Testis (tissue), 5 donors: ENCODE measurements at places on chromosomes 4 and X. TPM values are rescaled to one million over a fixed set of nuclear protein-coding genes. Genes with fewer than 3 reads are reported as not detected.

TXK gene
- polyA plus RNA-seq: 3.1 TPM

BTC gene
- polyA plus RNA-seq: 1.1 TPM

STBD1 gene
- polyA plus RNA-seq: 5.3 TPM

CXorf49 gene
- 6.0 TPM for polyA plus RNA-seq

DNA sequence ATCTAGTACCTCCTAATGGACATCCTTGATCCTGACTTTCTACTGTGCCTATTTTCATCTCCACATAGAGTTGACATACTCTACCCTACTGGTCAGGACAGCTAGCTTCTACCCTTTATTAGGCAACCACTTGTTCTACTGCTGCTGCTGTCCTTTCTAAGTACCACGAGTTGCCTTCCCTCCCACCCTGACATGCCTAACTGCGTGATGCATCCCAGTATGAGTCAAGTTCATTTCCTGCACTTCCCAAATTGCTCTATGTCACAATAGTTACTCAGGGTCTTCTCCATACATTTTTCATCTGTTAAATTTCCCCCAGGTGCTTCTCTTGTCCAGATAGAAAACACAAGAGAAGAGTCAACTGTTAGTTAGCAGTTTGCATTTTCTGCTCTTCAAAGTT, 133.4 kb downstream of the TBC1D19 start:
- H3K36me3 ChIP-seq: no peaks in the 10 kb centered on the region
- DNase-seq: no peak
- H3K4me1 ChIP-seq: no peaks in the 10 kb centered on the region

DNA sequence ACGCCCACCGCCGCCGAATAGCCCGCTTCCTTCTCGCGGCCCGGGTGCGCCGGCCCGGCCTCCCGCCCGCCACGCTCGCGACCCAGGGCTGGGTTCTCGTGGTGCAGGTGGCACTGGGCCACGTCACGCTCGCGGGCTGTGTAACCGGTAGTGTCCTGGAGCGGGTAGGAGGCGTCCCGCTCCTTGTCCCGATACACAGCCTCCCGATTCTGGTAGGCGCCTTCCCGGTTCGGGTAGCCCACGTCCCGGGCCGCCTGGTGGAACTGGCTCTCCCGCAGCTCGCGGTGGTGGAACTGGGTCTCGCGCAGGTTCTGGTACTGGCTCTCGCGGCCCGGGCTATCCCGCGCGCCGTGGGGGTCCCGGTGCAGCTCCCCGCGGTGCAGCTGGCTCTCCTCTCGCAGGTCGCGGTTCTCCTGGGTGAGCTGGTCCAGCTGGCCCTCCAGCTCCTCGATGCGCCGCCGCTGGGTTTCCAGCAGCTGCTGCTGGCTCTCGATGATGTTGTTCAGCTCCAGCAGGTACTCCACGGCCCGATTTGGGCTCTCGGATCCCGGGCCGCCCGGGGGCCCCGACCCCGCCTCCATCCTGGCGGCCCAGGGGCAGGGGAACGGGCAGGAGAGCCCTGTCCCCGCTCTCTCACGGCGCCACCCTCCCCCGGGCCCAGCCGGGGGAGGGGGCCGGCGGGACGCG, 39.3 kb upstream of the IQSEC2 start:
- H3K27me3 ChIP-seq: no peaks in the 10 kb centered on the region
- H3K4me1 ChIP-seq: no peaks in the 10 kb centered on the region
- peak overlapping the region; percentile 61 for H3K4me3 ChIP-seq
- H3K36me3 ChIP-seq: no peaks in the 10 kb centered on the region

DNA sequence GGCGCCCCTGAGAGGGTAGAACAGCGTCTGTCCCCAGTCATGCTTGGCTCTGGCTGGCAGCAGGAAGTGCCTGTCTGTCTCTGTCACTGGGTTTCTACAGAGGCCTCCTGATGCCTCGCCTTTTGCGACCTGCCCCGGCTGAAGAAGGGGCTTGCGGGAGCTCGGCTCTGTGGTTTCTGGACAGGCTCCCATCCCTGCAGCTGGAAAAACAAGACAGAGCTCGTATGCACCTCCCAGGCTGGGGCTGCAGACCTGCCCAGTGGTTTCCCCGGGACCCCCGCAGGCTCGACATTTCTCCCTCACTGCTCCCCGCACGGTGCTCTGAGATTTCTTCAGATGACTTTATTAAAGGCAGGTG, 57.0 kb upstream of the SORCS2 start:
- peak; percentile 35 for DNase-seq
- peaks cover 15% of the 10 kb centered on the region for H3K4me1 ChIP-seq
- no peak overlapping the region for H3K4me3 ChIP-seq
- H3K27me3 ChIP-seq: no peaks in the 10 kb centered on the region
- no peaks in the 10 kb centered on the region for H3K36me3 ChIP-seq

GRCh38 chr4:61493470-61493869, 293.3 kb downstream of the ADGRL3 start:
- H3K4me3 ChIP-seq: no peak overlapping the region
- H3K27me3 ChIP-seq: no peaks in the 10 kb centered on the region
- no peaks in the 10 kb centered on the region for H3K36me3 ChIP-seq
- H3K27ac ChIP-seq: no peak overlapping the region
- no peaks in the 10 kb centered on the region for H3K4me1 ChIP-seq
- DNase-seq: no peak

DNA sequence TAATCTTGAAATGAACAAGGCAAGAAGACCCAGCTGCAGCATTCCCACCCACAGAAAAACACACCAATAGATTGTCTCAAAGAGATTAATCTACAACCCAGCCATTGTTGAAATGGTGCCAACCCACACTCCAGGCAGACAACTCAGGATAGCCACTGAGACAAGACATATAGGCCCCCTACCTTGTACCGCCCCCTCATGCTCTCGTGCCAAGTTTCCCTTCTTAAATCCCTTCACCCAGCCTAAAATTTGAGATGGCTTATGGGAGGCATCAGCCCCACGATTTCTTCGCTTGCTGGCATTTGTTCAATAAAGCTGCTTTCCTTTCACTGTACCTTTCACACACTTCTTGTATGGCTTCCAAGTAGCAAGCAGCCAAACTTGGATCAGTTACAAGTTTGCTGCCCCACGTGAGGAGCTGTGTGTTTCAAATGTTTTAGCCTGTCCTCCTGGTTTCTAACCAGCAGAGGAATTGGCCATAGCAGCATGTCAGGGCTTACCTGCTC, 1754.1 kb downstream of the C4orf33 start:
- no peaks in the 10 kb centered on the region for H3K36me3 ChIP-seq
- peaks cover 6% of the 10 kb centered on the region for H3K4me1 ChIP-seq
- H3K27ac ChIP-seq: no peak overlapping the region
- H3K27me3 ChIP-seq: no peaks in the 10 kb centered on the region
- no peak for DNase-seq

DNA sequence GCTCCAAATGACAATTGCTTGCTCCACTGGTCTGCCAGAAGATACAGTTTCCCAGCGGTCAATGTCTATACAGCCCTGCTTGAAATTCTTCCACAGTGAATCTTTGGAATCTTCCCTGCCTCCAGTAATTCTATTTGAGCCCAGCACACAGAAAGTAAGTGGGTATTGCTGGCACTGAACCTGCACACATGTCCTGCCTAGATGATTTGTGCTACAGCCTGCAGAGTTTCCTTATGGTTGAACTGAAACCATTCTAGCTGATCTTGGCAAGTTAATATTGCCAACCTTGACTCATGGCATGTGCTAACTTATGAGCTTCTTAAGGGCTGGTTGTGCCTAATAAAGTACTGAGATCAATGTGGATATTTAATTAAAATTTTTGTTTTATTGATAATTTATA, 553.8 kb upstream of the GNPDA2 start:
- H3K4me1 ChIP-seq: no peaks in the 10 kb centered on the region
- H3K36me3 ChIP-seq: no peaks in the 10 kb centered on the region
- no peak for DNase-seq
- H3K4me3 ChIP-seq: no peak overlapping the region
- no peak overlapping the region for H3K27ac ChIP-seq

GRCh38 chr4:164012396-164013027, 518.0 kb downstream of the TMA16 start:
- no peak for DNase-seq
- H3K4me1 ChIP-seq: no peaks in the 10 kb centered on the region
- no peak overlapping the region for H3K4me3 ChIP-seq
- H3K27me3 ChIP-seq: no peaks in the 10 kb centered on the region

GRCh38 chr4:131302108-131302507, 1847.0 kb upstream of the PCDH10 start:
- H3K27ac ChIP-seq: no peak overlapping the region
- H3K4me3 ChIP-seq: no peak overlapping the region
- DNase-seq: no peak
- no peaks in the 10 kb centered on the region for H3K27me3 ChIP-seq

- H3K27me3 ChIP-seq: no peaks in the 10 kb centered on the region
- H3K4me3 ChIP-seq: no peak overlapping the region
- DNase-seq: no peak
- H3K4me1 ChIP-seq: no peaks in the 10 kb centered on the region
- H3K36me3 ChIP-seq: no peaks in the 10 kb centered on the region
- no peak overlapping the region for H3K27ac ChIP-seq
Measured at GRCh38 chr4:99436462-99436861, 1.3 kb upstream of the ADH7 start.

GRCh38 chr4:41656572-41657520, 91.7 kb downstream of the PHOX2B start:
- H3K4me1 ChIP-seq: no peaks in the 10 kb centered on the region
- no peak overlapping the region for H3K4me3 ChIP-seq
- no peak overlapping the region for H3K27ac ChIP-seq
- H3K27me3 ChIP-seq: no peaks in the 10 kb centered on the region
- DNase-seq: no peak

GRCh38 chr4:48410812-48411211, 69.5 kb downstream of the SLAIN2 start:
- H3K4me3 ChIP-seq: no peak overlapping the region
- H3K36me3 ChIP-seq: no peaks in the 10 kb centered on the region
- no peaks in the 10 kb centered on the region for H3K4me1 ChIP-seq
- H3K27ac ChIP-seq: no peak overlapping the region
- no peaks in the 10 kb centered on the region for H3K27me3 ChIP-seq
- no peak for DNase-seq

DNA sequence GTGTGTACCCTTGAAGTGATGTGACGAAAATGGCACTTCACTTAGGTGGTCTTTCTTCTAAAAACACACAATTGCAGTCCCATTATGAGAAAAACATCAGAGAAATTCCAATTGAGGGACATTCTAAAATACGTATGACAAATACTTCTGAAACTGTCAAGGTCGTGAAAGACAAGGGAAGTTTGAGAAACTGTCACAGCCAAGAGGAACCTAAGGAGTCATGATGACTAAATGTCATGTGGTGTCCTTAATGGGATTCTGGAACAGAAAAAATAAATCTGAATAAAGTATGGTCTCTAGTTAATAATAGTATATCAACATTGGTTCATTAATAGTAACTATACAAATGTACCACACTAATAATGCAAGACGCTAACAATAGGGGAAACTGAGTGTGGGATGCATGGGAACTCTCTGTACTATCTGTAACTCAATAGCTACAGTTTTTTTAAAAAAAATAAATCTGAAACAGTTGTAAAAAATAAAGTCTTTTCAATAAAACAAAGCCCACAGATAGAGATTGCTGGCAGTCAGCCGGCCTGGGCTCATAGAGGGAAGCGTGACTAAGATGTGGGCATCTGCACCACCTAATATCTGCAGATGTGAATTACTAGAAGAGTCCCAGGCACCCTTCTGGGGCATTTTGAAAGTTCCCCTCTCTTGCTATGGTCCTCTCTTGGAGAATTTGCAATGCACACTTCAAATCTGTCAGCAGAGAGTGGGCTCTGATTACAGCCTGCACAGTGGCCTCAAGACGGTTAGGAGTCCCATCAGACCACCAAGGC, 47.6 kb downstream of the MID1IP1 start:
- DNase-seq: peak; percentile 26
- no peak overlapping the region for H3K4me3 ChIP-seq
- no peaks in the 10 kb centered on the region for H3K27me3 ChIP-seq
- no peaks in the 10 kb centered on the region for H3K36me3 ChIP-seq
- no peak overlapping the region for H3K27ac ChIP-seq
- no peaks in the 10 kb centered on the region for H3K4me1 ChIP-seq

DNA sequence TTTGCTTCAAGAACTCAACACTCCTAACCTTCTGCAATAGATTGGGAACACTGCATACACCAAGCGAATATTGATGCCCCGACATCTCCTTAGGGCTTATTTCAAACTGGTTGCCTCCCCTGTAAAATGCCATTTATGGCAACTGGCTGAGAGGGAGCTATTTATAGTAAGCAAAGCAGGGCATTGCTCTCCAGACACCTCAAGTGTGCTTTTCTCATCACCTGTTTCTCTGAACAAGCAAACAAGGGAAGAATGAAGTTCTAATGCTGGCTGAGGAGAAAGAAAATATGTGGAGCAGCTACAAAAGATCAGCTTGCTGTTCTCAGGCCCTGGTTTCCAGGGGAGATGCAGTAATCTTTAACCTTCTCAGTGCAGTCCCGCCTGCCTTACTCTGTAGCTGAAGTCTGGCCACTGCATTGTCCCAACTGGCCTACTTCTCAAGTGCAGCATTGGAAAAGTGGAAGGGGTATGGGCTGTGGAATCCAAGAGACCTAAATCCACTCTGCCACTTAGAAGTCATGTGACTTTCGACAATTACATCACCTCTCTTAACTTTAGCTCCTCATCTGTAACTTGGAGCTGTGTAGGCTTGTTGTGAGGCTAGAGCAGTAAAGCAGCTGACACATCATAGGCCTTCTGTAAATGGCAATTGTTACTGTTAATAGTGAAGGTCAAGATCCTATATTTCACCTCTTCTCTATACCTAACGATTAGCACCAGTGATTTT, 47.9 kb upstream of the FGF13 start:
- H3K4me3 ChIP-seq: no peak overlapping the region
- DNase-seq: no peak
- H3K4me1 ChIP-seq: no peaks in the 10 kb centered on the region
- H3K36me3 ChIP-seq: no peaks in the 10 kb centered on the region

GRCh38 chr4:41599192-41599786, 61.3 kb downstream of the LIMCH1 start:
- no peaks in the 10 kb centered on the region for H3K36me3 ChIP-seq
- no peak for DNase-seq
- no peak overlapping the region for H3K4me3 ChIP-seq
- no peak overlapping the region for H3K27ac ChIP-seq

- H3K27me3 ChIP-seq: no peaks in the 10 kb centered on the region
- no peaks in the 10 kb centered on the region for H3K4me1 ChIP-seq
- DNase-seq: no peak
- no peaks in the 10 kb centered on the region for H3K36me3 ChIP-seq
- H3K4me3 ChIP-seq: no peak overlapping the region
Measured at GRCh38 chrX:148466292-148466691, 34.1 kb upstream of the AFF2 start.
